Fibroblast of skin of left quadriceps (primary cell): ENCODE measurements at places on chromosomes 1 and 21.
A peak's percentile ranks its signal among the peaks of the same experiment; 100 is the strongest.

DNA sequence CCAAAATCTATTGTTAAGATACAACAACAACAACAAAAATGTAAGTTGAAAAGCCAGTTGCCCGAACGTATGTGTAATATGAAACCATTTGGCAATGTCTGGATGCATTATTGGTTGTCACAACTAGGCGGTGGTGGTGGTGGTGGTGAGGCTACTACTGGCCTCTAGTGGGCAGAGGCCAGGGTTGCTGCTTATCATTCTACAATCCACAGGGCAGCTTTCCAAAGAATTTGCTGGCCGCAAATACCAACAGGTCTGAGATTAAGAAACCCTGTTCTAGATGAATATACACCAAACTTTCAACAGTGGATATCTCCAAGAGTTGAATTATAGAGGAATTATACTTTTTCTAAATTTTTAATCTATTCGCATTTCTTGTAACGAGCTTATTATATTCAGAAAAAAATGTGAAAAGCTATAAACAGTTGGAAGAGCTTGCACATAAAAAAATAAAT, 26.8 kb upstream of the ZNF697 start:
- DNase-seq = peak; percentile 87

DNA sequence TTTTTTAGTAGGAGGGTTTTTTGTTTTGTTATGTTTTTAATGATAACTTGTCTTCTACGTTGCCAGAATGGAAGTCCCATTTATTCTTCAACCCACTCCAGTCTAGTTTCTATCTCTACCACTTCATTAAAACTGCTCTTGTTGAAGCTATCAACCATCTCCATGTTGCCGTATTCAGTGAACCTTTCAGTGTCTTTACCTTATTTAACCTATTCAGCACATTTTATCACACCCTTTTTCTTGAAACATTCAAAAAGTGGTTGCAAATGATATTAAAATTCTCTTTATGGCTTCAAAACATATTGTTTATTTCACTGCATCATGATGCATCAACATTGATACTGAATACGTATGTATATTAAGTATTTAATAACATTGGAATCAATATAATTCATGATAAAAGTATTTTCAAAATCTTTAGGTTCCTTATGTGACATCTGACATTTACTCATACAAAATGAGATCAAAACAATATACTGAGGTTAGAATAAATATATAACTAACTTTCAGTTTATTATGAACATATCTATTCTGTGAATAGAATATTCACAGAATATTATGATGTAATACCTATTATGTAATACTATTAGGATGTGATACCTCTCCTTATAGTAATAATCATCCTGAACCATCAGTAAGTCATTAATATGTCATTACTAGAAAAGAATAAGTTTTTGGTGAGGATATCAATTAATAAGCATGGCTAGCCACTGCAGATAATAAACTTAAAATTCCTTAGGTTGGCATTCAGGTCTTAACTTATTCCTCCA, 52.0 kb upstream of the ADAR start:
- DNase-seq = no peak

GRCh38 chr1:225735252-225736149, 42.1 kb upstream of the SRP9 start:
- peak; percentile 80 for DNase-seq

- no peak for DNase-seq
These were observed 21.6 kb downstream of the NAV1 start for GRCh38 chr1:201560328-201561194.

DNA sequence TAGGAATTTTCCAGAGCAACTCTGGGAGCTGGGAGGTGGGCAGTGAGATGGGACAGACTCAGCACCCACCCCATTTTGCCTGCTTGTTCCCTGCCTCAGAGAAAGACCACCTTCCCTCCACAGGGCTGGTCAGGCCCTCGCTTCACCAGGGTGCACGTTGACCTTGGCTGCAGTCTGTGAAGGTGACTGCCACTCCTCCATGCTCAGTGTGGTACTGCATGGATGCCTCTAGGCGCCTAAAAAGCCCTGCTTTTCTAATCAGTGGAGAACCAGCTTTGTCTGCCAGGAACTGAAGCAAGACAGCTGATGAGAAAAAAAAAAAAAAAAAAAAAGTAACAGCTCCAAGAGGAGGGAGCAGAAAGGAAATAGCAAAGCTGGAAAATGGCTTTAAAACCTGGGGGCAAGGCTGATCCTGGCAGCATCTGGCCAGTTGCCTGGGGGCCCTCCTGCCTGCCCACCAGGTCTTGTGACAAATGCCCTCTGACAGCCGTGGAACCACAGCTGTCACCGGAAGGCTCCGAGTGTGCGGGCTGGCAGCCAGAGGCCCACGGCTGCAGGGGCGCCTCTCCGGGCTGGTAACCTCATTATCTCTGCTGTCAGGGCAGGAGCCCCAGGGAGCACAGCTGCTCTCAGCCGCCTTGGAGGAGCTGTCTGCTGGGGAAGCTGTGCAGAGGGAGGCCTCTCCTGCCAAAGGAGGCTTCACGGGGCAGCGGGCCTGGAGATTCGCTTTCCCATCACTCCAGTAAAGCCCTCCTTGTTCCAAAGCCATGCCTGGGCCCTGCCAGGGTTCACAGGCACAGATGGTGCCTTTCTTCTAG, 13.7 kb downstream of the KIAA1614 start:
- DNase-seq = no peak

- no peak for DNase-seq
These were observed 58.6 kb upstream of the HIVEP3 start for GRCh38 chr1:41977326-41977725.

GRCh38 chr1:178284058-178284457, 190.2 kb downstream of the RASAL2 start:
- DNase-seq = no peak

DNA sequence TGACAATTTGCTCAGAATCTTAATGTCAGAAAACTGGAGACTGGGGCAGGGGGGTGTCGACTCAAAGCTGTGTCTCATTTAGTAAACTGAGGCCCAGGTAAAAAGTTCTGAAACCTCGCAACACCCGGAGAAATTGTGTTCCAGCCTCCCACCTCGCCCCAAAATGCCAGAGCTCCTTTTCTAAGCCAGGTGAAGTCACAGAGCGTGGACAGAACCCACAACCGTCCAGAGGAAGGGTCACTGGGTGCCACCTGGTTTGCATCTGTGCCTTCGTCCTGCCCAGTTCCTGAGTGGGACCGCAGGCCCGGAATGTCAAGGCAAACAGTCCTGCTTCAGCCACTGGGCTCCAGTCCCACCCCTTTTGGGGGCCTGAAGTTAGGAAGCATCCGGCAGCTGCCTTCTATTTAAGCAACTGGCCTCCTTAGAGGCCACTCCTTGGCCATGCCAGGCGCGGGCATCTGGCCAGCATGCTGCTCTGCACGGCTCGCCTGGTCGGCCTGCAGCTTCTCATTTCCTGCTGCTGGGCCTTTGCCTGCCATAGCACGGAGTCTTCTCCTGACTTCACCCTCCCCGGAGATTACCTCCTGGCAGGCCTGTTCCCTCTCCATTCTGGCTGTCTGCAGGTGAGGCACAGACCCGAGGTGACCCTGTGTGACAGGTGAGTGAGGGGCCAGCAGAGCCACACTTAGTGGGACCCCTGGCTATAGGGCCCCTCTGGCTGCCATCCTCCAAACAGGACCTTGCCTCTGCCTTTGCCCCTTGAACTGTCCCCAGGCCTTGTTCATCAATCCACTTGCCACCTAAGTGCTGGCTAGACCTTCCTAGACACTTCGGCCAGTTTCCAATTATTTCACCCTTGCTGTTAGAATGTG, at the start of gene TAS1R1:
TAS1R1 (plus strand) TSS at position 401 of the 872 bp plus-strand sequence; CDS start at position 468, 67 bp downstream.
- DNase-seq = no peak

GRCh38 chr1:227899820-227900449, 47.8 kb downstream of the WNT9A start:
- DNase-seq = no peak

GRCh38 chr1:16960560-16961296, 19.7 kb downstream of the MFAP2 start:
- peak; percentile 42 for DNase-seq

DNA sequence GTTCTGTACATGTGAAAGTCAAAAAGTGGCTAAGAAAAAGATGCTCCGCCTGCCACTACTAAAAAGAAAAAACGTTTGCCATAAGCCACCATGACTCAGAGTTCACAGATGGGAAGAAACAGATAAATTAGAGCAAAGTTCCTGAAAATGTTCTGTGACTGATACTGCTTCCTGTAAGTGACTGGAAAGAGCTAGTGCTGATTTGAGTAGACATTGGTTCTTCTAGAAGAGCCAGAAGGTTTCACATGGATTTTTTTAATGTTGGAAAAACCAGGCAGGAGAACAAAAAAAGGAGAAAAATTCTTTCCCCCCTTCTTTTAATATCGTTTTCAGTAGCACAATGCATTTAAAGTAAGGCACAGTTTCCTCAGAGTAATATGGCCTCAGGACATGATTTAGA, 221.4 kb downstream of the HLX start:
- peak; percentile 80 for DNase-seq

- no peak for DNase-seq
These were observed 1.4 kb downstream of the IER5 start for GRCh38 chr1:181089676-181090544.

DNA sequence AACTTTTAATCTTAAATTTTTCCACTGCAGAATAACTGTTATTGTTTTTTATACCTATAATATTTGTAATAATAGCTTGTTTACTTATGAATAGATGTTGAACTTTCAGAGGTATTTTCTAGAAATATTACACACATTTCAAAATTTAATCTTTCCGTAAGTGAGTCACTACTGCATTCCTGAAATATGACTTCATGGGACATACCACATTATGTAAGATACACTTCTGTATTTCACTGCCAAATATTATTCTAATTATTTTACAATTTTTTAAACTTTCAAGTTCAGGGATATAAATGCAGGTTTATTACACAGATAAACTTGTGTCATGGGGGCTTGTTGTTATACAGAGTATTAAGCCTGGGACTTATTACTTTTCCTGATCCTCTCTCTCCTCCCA, 2220.5 kb downstream of the NCAM2 start:
- DNase-seq = no peak

DNA sequence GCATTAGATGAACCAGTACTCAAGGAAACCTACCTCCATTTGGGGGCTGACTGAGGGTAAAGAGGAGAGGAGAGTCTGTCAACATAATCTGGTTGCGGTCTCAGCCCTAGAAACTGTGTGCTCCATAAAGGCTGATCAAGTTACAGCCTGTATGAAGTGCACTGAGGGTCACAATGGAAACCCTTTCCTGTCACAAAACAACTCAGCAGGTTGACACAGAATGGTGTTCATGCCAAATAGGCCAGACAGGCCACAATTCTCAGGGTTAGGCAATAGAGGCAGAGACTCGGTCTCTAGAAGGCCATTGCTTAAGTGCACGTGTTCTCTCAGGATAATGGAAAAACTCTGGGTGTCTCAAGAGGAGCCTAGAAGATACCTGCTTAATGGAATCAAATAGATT, 4.1 kb upstream of the ANKRD35 start:
- no peak for DNase-seq
